Coronary artery (tissue), 2 donors: ENCODE measurements at places on chromosomes 2 and 18.

GRCh38 chr2:172442072-172442895, 14.9 kb downstream of the ITGA6 start:
- no peak for DNase-seq

DNA sequence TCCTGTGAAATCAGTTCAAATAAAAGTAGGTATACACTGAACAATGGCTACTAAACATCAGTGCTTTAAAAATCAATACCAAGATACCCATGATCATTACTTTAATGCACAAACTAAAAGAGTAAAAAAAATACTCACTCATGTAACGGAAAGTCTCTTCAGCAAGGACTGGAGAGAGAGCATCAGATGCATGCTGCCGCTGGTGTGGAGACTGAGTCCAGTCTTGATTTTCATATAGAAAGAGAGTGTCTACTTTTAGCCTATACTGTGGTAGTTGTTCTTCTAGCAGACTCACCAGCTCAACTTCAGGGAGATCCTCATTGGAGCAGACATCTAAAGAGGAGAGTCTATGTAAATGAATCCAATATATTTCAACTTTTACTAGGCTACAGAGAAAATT, 44.0 kb downstream of the TRAK2 start:
- DNase-seq, result no peak

- no peak for DNase-seq
These were observed 5.2 kb downstream of the ZFP36L2 start for GRCh38 chr2:43221124-43221762.

DNA sequence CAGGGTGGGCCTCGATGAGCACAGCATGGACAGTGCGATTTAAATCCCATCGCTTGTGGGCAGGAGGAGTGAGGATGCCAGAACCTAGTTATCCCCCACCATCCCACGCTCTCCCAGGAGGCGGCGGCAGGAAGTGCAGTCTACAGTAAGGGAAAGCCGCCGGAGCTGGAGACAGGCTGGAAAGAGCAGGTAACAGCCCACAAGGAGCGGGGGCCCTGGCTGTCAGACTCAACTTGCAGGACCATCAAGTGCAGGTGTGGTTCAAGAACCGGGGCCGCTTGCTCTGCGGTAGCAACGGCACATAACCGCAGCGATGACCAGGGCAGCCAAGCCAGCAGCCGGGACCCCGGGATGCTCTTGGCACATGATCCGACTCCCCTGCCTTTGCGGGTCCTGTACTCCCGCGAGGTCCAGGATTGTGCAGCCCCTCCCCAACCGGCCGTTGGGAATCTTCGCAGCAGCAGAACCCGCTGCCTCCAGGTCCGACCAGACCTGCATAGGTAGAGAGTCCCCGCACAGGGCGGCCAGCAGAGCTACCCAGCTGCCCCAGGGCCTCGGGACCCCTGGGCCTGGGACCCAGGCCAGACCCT, 82.1 kb downstream of the BIN1 start:
- no peak for DNase-seq

- DNase-seq, result no peak
These were observed 1.0 kb upstream of the FAM110C start for GRCh38 chr2:47346-47725.

- DNase-seq, result no peak
These were observed 106.5 kb downstream of the COL6A3 start for GRCh38 chr2:237307474-237307873.

DNA sequence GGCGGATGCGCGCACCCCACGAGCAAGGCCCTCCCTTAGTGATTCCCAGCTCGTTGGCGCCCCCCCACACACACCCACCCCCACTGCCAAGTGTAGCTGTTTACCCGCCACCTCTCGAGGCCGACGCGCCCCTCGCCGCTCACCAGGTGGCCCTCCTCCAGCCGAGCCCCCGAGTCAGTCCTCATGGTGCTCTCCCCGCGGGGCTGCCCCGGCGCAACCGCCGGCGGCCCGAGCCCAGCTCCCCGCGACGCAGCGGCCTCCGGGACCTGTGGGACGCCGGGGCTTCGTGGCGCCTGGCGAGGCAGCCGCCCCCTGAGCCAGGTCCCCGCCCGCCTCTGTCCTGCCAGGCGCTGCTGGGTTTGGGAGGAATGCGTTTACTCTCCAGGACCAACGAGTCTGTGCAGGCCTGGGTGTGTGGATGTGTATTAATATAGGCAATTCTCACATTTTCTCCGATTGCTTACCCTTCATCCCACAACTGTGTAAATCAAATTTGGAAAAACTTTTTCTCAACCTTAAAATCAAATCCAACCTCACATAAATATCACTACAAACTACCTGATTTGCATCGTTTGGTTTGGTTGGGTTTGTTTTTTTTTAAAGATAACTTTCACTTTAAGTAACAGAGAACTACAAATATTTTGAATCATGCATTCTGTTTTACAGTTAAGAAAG, at the start of gene TMEM237:
Gene TMEM237, minus strand, starts transcription at position 288 of the 675 bp plus-strand sequence. Its CDS starts 103 bp downstream, at position 185.
- DNase-seq, result peak; percentile 81

- DNase-seq, result no peak
These were observed 172.7 kb downstream of the SETBP1 start for GRCh38 chr18:44853430-44853829.

- DNase-seq, result no peak
These were observed 46.5 kb downstream of the AQP4 start for GRCh38 chr18:26819046-26819445.

- no peak for DNase-seq
These were observed 18.9 kb upstream of the ST3GAL5 start for GRCh38 chr2:85907671-85908157.

GRCh38 chr2:218368621-218369153, 12.0 kb downstream of the CATIP start:
- DNase-seq, result peak; percentile 74

DNA sequence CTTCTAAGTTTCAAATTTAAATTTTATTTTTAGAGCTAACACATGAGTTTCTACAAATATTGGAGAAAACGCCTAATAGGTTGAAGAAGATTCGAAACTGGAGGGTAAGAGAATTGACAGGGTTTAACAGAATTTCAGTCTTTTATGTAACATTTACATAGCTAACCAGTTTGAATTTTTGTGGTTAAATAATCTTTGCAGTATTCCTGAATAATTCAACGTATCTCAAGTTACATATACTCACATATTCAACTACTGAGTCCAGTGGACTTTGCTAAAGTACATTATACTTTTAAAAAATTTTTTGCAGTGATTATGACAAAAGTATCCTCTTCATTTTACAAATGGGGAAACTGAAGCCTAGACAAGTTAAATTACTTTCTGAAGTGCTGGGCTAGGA, 34.0 kb downstream of the CCNT2 start:
- no peak for DNase-seq
